ENCODE measurements at places on chromosomes 4 and X.

DNA sequence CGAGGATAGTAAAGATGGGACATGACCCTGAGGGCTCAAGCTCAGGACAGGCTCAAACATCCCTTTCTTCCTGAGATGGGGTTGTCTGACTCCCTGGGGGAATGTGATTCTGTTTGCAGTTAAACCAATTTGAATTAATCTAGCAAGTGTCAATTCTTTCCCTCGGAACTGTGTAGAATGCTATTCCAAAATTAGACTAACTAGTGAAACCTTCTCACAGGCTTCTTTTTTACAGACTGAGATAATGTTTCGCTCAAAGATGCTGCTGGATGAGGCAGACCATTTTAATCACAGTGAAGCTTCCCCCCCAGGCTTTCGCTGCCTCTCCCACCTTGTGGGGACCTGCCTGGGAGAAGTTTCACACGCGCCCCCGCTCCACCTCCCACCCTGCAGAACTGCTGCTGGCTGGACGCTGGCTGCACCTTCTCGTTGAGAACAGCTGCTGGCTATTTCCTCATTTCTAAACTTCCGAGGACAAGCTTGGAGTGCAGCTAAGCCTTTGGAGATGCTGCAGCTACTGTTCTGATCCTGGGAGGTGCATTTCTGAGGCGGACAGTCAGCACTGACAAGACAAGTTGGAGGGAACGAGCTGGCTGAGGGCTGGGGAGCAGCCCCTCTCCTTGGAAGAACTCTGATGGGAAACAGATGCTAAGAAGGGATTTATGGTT, 297.8 kb downstream of the RAPGEF2 start:
- DNase-seq, result no peak

GRCh38 chr4:81850701-81851100, 379.0 kb upstream of the RASGEF1B start:
- DNase-seq, result no peak

DNA sequence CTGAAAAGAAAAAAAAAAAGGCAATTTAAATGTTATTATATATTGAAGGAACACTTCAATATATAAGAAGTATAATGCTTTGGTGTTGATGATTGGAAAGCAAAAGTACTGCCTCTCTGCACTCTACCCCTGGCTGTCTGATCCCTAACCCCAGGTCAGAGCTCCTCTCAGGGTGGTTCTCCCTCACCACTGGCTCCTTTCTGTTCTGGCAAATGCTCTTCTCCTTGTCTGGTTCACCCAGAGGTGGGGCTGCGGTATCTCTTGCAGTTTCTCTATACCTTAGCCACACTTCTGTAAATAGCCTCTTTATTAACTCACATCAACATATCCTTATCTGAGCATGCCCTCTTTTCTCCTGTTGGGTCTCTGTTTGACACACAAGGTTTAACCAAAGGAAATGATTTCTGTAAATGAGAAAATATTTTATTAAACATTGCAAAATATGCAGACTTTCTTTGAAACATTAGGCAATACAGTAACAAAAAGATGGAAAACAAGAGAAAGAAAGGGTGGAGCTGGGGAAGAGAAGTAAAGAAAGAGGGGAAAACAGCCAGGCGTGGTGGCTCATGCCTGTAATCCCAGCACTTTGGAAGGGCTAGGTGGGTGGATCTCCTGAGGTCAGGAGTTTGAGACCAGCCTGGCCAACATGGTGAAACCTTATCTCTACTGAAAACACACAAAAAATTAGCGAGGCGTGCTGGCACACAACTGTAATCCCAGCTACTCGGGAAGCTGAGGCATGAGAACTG, 45.7 kb downstream of the ING2 start:
- no peak for DNase-seq

- DNase-seq, result no peak
Observed at GRCh38 chr4:47639531-47639930, 154.5 kb downstream of the ATP10D start.

GRCh38 chrX:9867226-9867625, 81.0 kb downstream of the SHROOM2 start:
- no peak for DNase-seq

- peak; percentile 11 for DNase-seq
Observed at GRCh38 chrX:28058901-28059300, 77.7 kb upstream of the DCAF8L1 start.

DNA sequence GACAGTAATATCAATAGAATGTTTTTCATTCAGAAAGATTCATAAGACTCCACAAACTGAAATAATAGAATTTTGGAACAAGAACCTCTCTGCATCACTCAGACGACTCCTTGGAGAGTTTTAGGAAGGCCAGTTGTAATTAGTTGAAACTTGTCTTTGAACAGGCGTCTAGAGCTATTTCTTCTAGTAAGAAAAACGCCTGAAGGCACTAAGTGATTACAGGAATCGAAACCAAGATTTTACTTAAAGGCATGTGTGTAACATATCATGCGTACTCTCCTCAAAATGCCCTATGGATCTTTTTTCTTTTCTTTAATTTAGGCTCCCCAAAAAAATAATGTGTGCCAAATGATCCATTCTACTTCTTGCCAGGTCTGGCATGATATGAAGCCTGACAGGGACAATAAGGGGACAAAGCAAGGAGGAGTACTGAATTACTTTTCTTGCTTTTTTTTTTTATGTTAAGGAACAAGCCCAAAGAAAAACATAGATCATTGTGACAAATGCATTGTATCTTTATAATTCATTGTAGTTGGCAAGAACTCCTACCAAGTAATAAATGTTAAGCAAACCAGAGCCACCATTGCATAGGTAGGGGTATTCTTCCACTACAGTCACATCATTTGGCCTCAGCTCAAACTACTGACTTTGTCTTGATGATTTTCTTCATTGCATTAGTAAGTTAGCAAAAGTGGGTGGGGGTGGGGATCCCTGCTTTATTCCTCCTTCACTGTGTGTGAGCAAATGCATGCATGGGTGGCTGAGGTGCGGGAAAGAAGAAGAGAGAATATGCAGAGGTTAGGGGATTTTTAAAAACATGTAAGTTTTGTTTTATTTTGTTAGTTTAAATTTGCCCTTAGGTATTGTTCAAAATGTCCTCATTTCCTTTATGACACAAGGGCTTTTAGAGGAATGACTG, 79.9 kb upstream of the ATOH1 start:
- DNase-seq, result peak; percentile 45

DNA sequence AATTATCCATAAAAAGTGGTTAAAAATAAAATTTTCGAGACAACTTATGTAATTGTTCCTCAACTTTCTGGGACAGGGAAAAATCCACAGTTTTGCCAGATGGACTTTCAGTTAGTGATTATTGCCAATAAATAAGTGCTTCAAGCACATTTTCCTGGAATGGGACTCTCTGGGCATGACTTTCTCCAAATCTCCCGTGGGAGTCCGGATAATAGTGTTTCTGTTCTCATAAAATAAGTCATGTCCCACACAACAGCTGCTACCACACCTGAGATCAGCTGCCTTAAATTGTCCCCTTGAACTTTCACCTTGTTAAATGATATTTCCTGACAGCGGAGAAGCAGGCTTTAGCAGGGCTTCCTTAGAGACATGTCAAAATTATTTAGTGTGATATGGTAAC, 133.4 kb upstream of the NAP1L5 start:
- no peak for DNase-seq

- DNase-seq, result no peak
Observed at GRCh38 chr4:89247951-89248350, 59.6 kb downstream of the GPRIN3 start.

GRCh38 chr4:158681629-158682028, 9.5 kb downstream of the ETFDH start:
- DNase-seq, result no peak

GRCh38 chr4:132866616-132867015, 282.5 kb upstream of the PCDH10 start:
- no peak for DNase-seq

GRCh38 chr4:95522682-95523530, 25.9 kb downstream of the UNC5C start:
- no peak for DNase-seq

DNA sequence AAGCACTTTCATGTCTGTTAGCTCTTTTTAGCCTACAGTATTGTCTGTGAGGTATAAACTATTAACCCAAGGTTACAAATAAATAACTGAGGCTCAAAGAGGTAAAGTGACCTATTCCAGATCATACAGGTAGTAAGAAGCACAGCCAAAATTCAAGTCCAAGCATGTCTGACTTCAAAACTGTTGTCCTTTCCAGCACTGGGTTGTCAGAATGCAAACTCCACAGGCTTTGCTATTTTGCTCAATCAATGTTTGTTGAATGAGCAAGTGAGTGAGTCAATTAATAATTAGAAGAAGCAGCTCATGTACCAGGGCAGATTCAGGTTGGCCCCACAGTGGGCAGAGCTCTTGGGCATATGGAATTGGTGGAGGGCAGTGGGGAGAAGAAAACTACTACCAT, 134.1 kb upstream of the ARHGEF9 start:
- DNase-seq, result no peak

DNA sequence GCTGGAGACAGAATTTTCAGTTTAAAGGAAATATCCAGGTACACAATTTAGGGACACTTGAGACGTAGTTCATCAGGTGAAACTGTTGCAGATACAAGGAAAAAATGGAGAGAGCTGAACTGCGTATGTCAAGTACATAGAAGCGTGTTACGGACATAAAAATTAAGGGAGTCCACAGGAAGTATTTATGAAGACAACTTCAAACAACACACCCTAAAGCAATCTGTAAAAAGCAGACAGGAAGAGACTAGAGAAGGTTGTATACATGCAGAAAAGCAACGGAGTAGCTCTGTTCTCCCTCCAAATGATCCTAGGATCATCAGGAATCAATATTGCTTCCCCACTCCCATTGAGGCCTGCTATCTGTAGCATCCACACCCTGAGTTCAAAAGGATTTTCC, 5.8 kb downstream of the CASK start:
- DNase-seq, result no peak

DNA sequence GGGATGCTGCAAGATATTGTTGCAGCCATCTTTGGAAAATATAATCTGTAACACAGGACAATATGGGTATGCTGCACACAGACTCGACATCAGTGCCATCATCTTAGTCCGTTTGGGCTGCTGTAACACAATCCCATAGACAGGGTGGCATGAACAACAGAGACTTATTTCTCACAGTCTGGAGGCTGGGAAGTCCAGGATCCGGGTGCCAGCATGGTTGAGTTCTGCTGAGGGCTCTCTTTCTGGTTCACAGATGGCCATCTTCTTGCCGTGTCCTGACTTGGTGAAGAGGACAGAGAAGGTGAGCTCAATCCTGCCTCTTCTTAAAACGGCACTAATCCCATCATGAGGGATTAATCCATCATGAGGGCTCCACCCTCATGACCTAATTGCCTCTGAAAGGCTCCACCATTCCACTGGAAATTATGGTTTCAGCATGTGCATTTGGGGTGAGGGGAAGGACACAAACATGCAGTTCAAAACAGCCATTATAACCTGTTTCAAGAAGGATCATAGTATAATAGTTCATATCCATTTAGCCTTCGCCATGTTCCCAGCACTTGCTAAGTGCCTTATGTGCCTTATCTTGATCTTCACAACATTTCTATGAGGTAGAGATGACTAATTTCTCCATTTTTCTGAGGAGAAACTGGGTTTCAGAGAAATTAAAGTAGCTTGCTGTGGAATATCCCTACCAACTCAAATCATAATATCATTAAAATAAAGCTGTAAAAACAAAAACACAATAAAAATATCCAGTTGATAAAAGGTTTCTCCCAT, 27.9 kb upstream of the SPP1 start:
- no peak for DNase-seq

DNA sequence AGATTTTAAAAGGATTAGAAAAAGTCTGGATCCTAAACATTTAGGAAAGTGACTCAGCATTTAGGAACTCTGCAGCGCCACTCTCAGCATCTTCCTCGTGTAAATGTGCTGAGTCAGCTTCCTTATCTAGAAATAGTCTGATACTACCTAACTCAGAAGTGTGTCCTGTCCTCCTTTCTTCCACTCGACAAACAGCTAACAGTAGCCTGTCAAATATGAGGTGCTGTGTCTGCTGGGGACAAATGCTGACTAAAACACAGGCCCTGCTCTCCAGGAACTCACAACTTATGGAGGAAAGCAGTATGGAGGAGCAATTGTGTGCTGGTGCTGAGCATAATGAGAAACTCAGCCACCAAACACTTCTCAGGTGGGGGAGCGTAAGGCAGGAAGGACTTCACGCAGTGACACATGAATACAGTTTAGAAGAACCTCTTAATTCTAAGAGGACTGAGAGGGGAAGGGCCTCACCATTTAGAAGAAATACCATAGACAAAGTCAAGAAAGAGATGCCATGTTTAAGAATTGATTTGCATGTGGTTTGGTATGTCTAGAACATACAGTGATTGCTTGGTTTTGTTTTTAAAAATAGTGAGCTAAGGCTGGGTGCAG, 125.3 kb downstream of the SOWAHB start:
- DNase-seq, result no peak

DNA sequence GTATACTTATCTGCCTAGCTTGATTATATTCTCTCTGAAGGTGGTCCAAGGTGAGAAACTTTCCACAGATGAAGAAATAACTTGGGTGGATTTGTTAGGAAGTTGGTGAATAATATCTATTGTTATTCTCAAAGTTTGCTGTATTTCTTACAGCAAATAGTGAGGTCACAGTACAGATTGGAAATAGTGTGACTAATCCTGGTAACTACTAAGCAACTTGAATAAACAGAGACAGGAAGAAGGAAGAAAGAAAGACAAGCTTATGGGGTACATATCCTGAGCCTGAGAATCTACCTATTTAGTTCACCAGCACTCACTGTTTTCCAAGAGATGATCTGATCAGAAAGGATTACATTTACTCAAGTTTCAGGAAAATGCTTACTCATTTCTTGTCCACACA, 1416.1 kb downstream of the RPA4 start:
- no peak for DNase-seq

DNA sequence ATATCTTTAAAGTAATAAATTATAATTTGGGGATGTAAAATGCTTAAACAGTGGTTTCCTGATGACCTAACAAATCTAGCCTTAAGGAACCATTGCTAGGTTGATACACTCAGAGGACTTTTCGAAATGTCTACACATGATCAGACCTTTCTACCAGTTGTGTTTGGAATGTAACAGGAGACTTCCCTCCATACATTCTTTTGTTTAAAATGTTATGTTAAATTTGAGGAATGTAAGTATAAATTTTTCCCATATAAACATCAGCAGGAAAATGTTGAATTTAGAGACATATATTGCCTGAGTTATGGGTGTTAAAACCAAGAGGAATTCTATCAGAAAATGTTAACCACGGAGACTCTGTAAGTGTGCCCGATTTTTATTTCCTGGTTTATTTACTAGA, 190.6 kb upstream of the SPRY1 start:
- DNase-seq, result no peak

DNA sequence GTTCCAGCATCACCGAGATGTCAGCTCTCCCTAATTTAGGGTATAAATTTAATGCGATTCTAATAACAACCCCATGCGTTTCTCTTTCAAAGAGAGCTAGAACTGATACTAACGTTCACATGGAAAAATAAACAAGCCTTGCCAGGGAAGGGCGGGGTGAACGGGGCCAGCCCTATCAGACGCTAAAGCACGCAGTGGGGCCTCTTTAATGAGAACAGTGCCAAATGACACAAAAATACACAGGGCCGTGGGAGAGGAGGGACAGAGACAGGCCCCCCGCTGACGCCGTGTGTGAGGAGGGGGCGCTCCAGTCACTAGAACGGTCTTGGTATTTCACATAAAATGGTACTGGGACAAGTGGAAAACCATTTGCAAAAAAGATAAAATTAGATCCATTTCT, 21.3 kb upstream of the ADRA2C start:
- no peak for DNase-seq

- DNase-seq, result no peak
Observed at GRCh38 chr4:121220698-121221097, 56.6 kb upstream of the TNIP3 start.

GRCh38 chr4:158253350-158253980, 43.2 kb downstream of the TMEM144 start:
- peak; percentile 50 for DNase-seq

Data from foreskin melanocyte (primary cell).